Stimulated activated CD4-positive, alpha-beta T cell treated with anti-CD3 and anti-CD28 coated beads, Interleukin-4, amount 100 ng/mL, for 1 hour (primary cell): ENCODE measurements at places on chromosomes 11 and 22.

DNA sequence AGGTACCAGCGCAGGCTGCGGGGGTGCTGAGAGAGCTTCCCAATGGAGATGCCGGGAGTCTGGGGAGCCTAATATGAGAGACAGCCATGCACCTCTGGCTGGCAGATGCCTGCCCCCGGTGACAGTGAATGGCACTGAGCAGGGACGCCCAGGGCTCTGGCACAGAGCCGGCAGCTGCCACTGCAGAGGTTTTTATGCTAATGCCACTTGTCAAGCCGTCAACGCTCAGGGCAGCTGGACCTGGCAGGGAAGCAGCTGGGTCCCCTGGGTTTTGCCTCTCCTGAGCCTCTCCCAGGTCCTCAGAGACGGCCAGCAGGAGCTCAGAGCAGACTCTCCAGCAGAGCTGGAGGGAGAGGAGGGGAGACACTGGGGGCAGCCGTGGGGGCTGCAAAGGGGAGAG is 573.6 kb downstream of the BUD13 start:
- no peak for DNase-seq

DNA sequence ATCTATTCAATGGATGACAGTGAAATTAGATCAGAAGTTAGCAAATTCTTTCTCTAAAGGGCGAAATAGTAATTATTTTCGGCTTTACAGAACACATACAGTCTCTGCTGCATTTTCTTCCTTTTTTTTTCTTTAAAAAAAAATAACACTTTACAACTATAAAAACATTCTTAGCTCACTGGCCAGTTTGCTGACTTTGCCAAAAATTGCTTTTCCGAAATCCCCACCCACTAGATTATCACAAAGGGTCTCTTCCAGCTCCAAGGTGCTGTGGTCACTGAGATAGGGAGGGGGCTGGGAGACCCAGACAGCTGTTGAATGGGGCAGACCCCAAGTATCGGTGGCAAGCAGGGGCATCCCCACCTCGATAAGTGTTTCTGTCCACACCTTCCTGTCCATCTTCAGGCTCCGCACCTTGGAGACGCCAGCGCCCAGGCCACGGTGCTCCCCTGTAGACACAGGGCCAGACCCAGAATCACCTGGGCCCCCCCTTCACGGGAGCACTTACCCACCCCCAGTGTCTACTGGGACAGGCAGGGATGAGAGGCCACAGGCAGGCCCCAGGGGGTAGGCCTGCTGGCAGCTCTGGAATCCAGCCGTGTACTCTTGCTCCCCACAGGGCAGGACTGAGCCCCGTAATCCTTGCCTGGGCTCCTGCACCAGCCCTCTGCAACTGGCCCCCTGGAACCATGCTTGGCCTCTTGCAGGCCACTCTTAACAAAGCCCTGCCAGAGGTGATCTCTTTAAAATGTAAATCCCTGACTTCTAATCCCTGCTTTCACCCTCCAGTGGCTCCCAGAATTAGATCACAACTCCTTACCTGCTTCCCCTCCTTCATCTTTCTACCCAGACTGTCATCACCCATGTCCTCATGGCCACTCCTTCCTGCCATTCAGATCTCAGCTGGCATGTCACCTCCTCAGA is 31.5 kb upstream of the PDE2A start:
- no peak for DNase-seq

DNA sequence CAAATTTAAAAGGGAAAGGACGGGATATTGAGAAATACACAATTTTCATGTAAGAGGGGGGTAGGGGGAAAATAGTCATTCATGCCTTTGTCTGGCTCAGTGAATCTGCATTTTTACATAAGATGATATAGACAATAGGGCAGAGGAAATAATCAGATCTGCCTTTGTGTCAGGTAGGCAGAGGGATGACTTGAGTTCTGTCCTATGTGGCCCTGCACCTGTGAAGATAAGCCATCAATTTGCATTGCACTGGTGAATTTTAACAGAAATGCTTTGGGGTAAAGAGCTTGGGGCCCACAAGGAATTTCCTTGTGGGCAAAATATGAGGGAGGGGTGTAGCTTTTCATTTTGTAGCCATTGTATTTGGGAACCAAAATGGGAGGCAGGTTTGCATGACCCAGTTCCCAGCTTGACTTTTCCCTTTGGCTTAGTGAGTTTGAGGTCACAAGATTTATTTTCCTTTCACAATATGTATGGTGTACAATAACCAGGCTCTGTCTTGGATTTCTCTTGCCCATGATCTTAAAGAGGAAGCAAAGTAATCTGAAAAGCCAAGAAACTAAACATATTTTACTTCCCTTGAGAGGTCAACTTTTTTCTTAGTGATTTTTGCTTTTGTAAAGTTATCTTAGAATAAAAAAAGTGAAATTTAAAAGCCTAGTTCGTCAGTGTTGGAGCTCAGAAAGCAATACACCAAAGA is 77.7 kb upstream of the SORL1 start:
- DNase-seq = no peak

GRCh38 chr22:27598792-27599191 is 202.8 kb downstream of the MN1 start:
- DNase-seq = no peak

DNA sequence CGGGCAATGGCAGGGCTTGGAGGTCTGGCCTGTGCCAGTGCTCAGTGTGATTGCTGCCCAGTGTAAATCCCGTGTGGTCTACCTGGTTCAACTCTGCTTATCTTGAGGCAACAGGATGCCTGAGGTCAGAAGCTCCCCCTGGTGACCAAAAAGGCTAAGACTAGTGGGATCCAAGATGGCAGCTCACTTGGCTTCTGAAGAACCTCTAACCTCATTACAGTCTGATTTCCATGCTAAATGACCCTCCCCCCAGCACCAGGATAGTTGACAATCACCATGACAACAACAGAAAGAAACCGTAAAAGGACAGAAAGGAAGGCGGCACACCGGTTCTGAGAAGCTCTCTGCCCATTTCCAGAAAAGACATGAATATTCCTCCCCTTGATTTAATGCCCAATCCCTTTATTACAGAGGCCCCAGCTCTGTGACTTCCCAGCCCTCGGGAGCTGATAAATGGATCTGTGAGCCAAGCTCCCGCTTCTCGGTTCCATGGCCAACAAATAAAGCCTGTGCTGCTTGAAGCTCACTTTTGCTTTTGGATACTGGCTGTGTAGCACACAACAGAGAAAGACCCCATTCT is 398.4 kb downstream of the CTTN start:
- DNase-seq = no peak

DNA sequence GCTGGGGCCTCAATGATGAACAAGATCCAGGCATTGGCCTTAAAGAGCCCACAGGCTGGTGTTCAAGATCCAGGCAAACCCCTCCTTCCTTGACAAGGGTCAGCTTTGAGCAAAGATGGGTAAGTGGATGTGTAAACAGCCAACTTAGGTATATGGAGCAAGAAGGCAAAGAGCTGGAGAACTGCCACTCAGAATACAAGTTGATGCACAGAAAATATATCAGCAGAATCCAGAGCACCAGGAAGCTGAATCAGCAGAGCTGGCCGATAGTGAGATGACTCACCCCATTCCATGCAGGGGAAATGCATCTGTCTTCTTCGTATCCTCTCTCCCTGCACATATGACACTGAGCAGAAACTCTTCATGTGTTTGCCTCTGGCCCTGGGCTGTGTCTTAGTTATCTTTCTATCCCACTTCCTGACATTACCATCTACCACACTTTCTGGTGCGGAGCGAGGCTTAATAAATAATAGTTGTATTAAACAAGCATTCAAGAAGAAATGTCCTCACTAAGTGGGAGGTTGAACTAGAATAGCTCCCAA is 57.8 kb downstream of the ENDOD1 start:
- no peak for DNase-seq

- DNase-seq = no peak
Observed at GRCh38 chr11:30451167-30451566, 128.3 kb downstream of the ARL14EP start.

DNA sequence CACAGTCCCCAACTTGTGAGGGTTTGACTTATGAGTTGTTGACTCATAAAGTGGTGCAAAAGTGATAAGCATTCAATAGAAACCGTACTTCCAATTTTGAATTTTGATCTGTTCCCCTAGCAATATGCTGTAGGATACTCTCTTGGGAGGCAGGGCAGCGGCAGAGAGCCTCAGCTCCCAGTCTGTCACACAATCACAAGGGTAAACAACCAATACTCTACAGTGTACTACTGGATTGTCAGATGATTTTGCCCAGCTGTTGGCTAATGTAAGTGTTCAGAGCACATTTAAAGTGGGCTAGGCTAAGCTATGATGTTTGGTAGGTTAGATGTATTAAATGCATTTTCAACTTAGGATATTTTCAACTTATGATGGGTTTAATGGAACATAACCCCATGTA is 13.7 kb upstream of the NXPE2 start:
- DNase-seq = no peak

- DNase-seq = no peak
Observed at GRCh38 chr11:70496591-70497535, 98.5 kb downstream of the CTTN start.

DNA sequence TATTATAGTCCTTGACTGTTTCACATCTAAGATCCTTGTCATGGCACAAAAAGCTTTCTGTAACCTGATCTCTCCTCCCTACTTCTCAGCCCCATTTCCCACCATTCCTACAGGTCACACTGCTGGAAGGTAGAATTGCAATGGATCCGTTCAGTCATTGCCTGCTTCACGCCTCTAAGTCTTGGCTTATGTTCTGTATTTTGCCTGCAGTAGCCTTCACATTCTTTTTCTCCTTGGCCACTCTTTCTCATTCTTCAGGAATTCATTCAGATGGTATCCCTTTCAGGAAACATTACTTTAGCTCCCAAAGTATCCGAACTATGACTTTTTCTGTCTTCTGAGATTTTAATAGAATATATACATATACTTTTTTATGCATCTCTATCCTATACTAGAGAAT is 731.5 kb downstream of the NTM start:
- DNase-seq = no peak

GRCh38 chr11:127552446-127552845 is 551.9 kb upstream of the KIRREL3 start:
- DNase-seq = no peak

DNA sequence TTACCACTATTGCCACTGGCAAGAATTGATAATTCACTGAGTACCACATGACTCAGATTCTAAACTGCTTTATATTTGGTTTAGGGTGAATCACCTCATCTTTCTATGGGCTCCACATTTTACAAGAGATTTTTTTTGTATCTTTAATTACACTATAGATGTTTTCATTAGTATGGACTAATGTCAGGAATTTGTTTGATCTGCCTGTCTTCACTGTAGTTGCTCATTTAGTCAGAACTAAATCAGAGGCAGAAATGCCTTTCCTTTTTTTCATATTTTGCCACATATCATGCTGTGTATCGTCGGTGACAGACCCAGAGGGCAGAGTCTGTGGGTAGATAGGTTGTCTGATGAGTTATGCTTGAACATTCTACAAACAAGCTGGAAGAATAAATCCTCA is 524.1 kb downstream of the METTL15 start:
- DNase-seq = no peak

GRCh38 chr22:27152033-27152432 is 494.6 kb downstream of the MIAT start:
- DNase-seq = no peak

DNA sequence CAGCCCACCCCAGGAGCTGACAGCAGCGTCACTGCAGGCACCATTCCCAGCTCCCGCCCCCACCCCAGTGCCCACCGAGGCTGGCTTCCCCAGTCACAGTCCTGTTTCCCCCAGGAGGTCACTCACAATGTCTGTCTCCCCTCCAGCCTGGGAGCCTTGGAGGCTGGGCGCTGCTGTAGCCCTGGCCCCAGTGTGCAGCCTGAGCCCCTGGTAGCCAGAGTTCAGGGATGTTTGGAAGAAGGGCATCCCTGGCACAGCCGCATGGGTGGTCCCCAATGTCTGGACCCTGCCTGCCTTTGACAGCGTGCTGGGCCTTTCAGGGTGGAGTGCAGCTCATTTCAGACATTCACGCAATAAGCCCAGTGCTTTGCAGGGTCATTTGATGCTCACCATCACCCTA is 4.3 kb downstream of the CAPN5 start:
- DNase-seq = no peak

GRCh38 chr11:86812322-86812670 is 12.0 kb downstream of the PRSS23 start:
- DNase-seq = no peak

DNA sequence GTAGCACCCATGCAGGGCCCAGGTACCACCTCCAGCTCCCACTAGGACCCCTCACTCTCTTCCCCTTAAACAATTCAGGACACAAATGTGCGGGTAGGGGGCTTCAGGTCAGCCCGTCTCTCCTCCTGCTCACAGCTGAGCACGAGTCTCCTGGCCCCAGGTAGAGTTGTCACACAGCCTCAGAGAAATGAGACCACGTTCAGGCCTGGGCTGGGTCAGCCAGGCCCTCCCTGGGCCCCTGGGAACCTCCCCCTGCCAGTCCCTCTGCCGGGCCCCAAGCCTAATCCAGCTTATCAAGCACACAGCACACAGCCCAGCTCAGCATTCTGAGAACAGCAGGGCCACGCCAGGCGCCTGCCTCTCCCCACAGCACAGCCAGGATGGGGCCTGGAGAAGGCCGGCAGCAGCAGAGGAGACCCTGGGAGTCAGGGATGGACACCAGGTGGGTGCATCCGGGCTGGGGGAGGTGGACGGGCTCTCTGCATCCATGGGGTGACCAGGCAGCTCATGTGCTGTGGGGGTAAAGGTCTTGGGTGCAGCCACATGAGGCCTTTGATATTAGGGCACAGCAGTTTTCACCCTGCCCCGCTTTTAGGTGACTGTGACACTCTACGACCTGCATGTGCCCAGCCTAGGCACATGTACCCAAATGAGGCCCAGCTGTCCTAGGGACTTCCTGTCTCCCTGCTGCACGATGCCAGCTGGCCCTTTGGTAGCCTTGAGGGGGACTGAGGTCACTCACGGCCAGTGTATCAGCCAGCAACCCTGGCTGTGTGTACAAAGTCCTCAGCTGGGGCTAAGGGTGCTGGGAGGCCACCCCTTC is 87.0 kb downstream of the MORC2 start:
- DNase-seq = no peak

DNA sequence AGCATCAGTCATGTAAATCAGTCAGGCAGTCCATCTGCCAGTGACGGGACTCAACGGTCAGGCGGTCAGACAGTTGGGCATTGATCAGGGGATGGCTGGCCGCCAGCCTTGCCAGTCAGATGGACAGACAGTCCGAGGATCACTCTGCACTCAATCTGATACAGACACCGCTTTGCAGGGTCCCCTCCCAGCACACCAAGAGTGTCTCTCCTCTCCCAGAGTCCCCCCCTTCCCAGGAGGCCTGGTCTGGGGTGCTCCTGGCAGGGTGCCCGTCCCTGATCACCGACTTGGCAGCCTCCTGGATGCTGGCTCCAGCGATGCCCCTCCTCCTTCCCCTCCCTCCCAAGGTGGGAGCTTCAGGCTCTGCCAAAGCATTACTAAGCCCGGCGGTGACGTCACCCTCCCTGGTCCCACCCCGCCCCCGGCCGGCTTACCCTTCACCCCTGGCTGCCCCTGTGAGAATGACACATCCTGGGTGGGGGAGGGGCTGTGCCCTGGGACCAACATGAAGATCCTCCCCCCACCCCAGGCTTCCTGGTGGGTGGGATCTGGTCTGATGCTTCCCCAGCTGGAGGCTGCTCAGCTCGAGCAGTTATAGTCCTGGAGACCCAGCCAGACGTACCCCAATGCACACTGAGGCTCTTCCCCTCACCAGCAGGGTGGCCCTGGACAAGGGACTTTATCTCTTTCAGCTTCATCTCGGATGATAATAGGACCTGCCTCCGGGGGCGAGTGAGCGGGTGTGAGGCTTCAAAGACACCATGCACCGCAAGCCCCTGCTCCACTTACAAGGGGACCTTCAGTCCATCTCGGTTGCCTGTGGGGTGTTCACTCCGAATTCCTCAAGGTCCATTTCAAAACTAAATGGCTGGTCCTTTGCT is 69.2 kb downstream of the CD82 start:
- peak; percentile 29 for DNase-seq
